KG1 (cell line): ENCODE measurements at places on chromosomes 11 and 22.

GRCh38 chr11:130001461-130002351 lies 929 bp downstream of the PRDM10 start:
- DNase-seq, result peak; percentile 39

DNA sequence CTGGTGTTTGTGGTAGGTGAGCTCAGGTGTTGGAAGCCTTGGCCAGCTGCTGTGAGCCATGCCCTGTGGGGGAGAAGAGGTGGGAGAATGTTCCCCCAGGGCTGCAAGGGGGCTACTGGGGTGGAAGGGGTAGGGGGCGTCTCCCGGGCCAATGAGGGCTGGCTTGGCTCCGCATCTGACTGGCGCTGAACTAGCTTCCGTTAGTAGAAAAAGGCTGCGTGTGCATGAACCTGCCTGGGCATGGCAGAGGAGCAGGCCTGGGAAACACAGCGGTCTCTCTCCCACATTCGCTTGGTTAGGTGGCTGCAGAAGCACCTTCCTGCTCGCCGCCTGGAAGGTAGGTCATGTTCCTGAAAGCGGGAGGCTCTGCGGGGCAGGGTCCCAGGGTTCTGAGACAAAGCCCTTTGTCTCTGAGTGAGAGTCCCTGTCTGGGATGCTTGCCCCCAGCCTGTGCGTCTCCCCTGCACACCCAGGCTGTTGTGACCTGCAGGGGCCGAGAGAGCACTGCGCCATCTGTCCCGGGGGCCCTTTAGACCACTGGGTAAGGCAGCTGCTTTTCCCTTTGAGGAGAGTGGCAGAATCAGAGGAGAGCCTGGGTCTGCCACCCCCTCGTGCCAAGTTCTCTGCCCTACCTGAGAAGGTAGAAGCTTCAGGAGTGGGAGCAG lies 178.8 kb downstream of the ST3GAL4 start:
- DNase-seq, result no peak

- DNase-seq, result no peak
Measured at GRCh38 chr11:17564687-17565042, 17.6 kb downstream of the OTOG start.

DNA sequence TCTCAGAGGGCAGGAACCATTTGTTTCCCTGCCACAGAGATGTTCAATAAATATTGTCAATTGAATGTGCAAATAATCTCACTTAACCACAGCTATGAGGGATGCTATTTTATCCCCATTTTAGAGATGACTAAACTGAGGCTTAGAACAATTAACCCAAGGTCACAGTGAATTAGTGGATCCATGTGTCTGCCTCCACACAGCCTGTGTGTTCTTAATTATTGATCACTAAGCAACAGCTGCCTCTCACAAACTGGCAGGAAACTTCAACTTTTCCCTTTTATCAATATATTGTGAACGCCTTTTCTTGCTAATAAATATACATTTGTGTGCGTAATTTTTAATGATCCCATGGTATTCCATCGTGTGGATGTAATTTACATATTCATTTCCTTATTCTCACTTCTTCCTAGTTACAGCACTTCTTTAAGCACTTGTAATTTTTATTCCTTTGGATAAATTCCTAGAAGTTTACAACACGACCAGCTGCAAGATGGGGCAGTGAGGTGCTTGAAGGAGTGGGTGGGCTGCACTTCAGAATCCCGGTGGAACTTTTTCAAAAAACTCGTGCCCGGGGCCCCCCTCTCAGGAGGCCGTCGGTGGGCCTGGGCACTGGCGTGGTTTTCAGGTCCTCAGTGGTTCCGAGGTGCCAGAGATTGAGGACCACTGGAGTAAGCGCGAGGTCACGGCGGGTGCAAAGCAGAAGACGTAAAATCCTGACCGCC lies 915 bp upstream of the SREBF2 start:
- DNase-seq, result no peak

- DNase-seq, result no peak
Measured at GRCh38 chr11:80086496-80087055, 645.7 kb upstream of the TENM4 start.
